ENCODE measurements at places on chromosomes 3 and 15. TPM values are rescaled to one million over a fixed set of nuclear protein-coding genes. Genes with fewer than 3 reads are reported as not detected.

DNA sequence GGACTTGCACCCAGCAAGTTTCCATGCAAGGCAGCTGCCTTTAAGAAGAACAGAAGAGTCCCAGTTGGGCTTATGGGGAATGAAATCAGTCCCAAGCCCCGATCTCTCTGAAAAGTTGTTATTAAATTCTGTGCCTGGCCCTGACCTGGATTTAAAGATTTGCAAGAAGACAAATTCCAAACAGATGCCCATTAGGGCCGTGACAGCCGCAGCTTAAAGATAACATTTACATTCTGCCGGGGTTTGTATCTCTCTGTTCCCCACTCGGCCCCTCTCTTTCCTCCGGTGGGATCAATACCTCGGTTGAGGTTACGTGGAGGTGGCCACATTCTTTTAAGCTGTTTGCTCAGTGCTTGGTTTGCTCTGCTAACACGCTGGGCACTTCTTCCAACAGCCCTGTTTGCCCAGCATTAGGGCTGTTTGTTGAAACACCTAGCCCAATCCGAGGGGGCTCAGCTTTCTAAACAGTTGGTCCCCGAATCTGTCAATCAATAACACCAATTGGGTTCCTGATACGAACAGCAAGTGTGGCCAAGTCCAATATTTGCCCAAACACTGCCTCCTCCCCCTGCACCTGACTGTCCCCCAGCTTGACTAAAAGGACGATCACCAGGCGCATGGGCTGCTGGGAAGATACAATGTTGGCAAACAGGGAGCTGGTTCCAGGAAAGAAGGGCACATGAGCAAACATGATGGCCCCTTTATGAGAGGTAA lies 108.6 kb downstream of the RPLP1 start:
- DNase-seq = no peak

- DNase-seq = no peak
These were observed 337.9 kb upstream of the IL12A start for GRCh38 chr3:159650726-159651125.

DNA sequence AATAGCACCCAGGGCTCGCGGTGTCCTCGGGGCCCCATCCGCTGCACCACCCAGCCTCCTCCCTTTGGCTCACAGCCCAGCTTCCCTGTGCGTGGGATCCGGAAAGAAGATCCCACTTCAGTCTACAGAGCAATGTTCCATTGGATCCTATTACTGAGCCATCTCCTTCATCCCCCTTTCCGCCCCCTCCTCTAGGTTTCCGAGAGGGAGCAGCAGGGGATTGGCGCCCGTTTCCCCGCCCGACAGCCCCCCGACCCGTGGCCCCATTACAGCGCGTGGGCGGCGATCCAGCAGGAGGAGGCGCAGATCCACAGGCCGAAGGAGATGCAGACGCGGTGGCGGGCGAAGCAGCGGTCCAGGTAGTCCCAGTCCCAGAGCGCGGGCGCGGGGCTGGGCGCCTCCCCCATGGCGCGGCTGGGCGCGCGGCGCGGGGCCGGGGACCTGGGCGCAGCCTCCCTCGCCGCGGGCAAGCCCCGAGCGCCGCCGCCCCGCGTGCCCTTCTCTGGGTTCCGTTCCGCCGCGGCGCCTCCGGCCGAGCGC lies 340 bp downstream of the TMEM44 start:
- DNase-seq = no peak

- peak; percentile 18 for DNase-seq
These were observed 54.4 kb downstream of the C3orf80 start for GRCh38 chr3:160279657-160280056.

DNA sequence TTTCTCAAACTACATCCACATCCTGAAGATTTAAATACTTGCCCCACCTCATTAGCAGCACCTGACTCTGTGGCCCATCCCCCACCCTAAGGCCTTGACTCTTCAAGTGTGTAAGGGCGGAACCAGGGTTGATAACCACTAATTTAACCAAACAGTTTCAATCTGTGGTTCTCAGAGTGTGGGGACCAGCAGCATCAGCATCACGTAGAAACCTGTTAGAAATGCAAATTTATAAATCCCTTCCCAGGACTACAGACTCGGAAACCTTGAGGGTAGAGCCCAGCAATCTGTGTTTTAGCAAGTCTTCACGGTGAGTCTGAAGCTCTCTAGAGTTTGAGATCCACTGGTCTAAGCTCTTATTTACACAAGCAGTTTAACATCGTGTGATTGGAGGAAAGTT lies 12.4 kb downstream of the GNB4 start:
- peak; percentile 66 for DNase-seq

Gene HCLS1
- 1.1 TPM for polyA plus RNA-seq
